ENCODE measurements at places on chromosomes 11 and 22.
A peak's percentile ranks its signal among the peaks of the same experiment; 100 is the strongest.

DNA sequence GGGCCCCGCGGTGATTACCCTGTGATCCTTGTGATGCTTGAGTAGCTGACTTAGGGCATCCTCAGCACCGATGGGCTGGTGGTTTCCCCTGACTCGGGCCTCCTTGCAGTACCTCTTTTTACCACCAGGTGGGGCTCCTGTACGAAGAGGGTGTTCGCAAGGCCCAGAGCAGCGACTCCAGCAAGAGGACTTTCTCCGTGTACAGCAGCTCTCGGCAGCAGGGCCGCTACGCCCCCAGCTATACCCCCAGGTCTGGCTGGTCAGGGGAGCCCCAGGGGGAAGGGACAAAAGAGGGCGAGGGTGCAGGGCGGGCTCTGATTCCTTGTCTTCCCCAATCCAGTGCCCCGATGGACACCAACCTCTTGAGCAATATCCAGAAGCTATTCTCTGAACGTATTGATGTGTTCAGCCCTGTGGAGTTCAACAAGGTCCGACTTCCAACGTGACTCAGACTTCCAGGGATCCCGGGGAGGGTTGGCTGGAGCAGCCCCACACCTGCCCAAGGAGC, 1.3 kb upstream of the TM7SF2 start:
- peak; percentile 92 for DNase-seq

- DNase-seq: no peak
These were observed 22.6 kb downstream of the TPBGL start for GRCh38 chr11:75262961-75263852.

- DNase-seq: peak; percentile 72
These were observed at the start of gene PHETA2 for GRCh38 chr22:42074132-42074811. TSS of gene PHETA2 (plus strand) at chr22:42074248. CDS start at chr22:42077294, 3,046 bp downstream.

DNA sequence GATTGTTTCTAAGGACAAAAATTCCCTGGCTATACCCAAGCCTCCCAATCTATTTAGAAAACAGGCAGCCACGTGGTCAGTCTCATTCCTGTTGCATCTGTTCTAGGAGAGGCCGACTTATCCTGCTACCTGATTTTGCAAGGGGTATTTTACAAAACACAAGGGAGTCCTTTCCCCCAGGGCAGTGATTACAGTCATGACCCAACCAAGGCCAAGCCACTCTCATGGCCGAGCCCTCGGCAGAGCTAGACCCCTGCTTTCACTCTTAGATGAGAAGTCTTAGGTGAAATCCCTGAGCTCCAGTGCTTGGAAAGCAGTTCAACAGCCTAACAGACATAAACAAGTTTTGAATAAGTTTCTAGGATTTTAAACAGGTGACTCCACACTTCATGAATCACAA, 89.0 kb upstream of the PITPNB start:
- no peak for DNase-seq

DNA sequence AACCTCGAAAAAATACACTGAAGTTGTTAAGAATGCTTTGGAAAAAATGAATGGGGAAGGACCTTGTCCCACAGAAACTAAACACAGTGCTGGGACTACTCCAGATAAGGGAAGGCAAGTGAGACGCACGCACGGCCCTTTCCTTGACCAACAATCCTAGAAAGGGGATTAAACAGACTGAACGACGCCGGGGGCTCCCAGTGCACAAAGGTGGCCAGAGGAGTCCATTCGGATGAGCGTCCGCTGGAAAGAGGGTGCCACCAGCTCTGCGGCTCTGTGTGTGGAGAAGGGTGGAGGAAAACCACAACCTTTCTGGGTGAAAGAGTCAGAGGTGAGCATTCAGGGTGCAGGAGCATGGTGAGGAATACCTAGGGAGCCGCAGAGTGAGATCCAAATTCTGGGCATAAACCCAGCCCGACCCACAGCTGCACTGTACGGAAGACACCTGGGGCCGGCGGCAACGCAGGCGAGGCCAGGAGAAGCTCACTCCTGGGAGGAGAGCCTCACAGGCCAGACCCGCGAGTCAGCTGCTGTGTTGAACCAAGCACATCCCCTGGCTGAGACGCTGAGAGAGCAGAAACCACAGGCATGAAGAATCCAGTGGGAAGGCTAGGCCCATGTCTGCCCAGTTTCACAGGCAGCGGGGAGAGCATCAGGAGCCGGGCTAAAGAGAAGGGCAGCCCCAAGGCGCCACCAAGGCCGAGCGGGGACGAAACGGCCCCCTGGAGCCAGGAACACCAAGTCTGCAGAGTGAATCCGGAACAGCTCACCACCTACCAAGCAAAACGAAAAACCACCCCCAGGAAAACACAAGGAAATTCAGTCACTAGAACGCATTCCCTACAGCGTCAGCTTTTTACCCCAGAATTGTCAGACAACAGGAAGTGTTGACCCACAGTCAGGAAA, 177.1 kb downstream of the BRD1 start:
- no peak for DNase-seq

DNA sequence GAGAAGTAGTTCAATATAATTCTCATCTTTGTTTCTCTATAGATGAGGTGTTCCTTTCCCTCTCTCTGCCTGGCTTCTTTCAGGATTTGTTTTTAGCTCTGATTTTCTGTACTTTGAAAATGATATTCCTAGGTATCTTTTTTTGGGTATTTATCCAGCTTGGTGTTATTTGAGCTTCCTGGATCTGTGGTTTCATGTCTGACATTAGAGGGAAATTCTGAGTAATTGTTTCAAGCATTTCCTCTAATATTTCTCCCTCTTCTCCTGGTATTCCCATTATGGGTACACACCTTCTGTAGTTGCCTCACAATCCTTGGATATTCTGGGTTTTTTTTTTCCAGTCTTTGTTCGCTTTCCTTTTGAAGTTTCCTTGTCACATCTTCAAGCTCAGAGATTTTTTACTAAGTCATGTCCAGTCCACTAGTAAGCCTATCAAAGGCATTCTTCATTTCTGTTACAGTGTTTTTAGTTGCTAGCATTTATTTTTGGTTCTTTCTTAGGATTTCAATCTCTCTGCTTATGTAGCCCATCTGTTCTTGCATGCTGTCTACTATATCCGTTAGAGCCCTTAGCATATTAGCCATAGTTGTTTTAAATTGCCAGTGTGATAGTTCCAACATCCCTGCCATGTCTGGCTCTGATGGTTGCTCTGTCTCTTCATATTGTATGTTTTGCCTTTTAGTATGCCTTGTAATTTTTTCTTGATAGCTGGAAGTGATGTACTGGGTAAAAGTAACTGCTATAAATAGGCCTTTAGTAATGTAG, 5.8 kb downstream of the CCDC81 start:
- no peak for DNase-seq

- DNase-seq: no peak
These were observed 9.8 kb upstream of the TSSC4 start for GRCh38 chr11:2390725-2391151.

DNA sequence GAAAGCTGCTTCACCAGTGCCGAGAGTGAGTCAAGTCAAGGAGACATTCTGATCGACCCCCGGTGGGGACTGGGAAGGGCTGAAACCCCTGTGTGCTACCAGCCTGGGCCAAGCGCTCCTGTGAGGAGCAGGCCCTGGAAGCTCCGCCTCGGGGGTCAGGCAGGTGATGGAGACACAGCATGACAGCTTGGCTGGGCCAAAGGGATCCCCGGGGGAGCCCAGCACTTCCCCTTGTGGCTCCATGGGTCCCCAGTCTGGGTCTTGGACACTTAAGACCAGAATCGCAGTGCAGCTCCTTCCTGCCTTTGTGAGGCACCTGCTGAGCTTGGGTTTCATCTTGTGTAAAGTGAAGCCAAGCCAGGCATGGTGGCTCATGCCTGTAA, 89.2 kb downstream of the MORC2 start:
- no peak for DNase-seq

DNA sequence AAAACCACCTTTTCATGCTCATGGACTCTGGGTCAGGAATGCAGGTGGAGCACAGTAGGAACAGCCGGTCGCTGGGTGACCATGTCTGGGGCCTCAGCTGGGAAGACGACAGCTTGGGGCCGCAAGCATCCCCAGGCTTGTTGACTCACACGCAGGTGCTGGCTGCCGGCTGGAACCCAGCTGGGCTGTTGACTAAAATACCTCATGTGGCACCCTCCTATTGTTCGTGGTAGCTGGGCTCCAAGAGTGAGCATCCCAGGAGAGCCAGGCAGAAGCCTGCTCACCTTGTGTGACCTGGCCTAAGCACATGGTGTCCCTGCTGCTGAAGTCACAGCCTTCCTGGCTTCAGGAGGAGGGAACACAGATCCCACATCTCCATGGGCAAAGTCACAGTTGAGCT, 9.4 kb downstream of the DPP3 start:
- no peak for DNase-seq

DNA sequence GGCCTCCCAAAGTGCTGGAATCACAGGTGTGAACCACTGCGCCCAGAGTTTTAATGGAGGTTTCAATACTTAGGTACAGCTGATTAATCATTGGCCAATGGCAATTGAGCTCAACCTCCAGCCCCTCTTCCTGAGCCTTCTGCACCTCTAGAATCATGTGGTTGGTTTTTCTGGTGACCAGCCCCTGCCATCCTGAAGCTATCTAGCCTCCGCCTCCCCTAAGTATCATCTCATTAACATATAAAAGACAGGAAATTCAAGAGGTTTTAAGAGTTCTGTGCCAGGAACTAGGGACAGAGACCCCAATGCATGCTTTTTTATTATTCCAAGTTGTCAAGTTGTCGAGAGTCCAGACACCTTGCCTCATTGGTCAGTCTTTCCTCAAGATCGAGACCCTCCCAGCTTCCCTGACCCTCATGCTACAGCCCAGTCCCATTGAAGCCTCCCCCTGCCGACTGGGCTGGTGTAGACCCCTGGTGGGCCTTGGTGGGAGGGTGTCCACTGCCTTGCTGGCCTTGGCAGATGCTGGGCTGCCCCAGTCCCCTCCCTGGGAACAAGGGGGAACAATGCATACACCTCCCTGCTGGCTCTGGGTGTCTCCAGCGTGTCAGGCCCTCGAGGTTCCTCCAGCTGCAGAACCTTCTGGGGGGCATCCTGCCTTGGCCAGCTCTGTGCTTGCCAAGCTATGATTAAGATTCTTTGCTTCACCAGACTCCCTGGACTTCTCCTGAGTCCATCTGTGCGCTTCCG, 148.0 kb downstream of the CTTN start:
- DNase-seq: no peak

DNA sequence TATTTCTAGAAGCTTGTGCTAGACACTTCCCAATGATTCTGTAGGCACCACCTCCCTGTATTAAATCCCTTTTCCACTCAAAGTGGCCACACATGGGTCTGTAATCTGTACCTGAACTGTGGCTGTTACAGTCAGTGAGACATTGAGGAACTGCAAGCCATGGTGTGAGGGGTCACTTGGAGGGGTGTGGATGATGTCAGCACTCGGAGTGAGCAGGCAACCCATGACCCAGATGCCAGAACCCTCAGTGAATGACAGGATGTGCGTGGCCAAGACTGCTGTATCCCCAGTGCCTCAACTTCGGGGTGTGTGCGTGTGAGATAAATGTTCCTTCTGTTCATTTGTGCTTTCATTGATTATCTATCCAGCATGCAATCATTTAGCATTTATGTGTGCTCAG, 14.7 kb upstream of the SHANK3 start:
- no peak for DNase-seq

DNA sequence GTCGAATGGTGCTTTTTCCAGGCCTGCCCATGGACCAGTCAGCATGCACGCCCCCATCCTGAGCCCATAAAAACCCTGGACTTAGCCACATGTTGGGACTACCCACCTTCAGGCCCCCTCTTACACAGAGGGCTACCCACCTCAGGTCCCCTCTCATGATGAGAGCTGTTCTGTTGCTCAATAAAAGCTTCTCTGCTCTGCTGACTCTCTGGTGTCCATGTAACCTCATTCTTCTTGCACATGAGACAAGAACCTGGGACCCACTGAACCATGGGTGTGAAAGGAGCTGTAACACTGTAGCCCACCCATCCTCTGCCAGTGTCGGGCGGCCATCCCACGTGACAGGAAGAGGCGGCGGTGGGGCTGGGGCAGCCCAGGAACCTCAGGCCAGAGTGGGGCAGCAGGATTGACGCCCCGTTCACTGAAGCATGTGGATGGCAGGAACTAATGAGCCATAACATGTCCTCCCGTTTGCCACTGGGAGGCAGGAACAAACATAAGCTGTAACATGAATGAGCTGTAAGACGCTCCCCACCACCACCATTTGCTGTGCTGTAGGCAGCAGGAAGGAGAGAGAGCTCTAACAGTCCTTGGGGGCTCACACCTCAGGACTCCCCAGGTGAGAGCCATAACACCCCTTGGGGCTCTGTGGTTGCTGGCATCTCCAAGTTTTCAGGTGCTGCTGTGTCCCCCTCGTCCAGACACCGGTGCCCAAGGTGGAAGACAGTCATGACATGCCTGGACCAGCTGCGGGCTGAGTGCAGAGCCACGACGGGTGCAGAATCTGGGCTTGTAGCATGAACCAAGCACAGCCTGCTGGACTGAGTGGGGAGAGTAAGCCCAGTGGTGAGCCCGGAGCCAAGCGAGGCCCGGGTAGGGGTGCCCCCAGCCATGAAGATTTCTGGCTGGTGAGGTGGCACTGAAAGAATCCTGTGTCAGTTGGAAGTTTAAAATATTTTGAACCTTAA, 69.4 kb downstream of the MCHR1 start:
- DNase-seq: no peak

DNA sequence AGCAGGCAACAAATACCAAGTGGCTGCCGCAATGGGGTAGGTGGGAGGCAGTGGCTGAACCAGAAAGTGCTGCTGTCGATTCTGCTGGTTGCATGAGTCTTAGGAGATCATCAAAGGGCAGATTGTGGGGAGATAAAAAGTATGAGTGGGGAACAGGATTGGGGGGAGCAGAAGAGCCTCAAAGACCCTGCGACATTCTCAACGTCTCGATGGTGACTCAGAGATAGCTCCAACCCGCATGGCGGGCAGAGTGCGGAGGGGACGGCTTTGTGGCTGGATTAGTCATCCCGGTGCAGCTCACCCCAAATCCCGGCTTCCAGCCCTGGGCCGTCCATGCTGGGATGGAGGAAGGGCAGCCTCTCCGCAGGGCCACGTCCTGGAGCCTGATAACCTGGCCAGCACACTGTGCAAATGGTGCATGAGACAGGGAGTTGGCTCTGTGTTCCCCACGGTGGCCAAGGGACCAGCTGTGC, 11.6 kb upstream of the RTN4R start:
- no peak for DNase-seq

DNA sequence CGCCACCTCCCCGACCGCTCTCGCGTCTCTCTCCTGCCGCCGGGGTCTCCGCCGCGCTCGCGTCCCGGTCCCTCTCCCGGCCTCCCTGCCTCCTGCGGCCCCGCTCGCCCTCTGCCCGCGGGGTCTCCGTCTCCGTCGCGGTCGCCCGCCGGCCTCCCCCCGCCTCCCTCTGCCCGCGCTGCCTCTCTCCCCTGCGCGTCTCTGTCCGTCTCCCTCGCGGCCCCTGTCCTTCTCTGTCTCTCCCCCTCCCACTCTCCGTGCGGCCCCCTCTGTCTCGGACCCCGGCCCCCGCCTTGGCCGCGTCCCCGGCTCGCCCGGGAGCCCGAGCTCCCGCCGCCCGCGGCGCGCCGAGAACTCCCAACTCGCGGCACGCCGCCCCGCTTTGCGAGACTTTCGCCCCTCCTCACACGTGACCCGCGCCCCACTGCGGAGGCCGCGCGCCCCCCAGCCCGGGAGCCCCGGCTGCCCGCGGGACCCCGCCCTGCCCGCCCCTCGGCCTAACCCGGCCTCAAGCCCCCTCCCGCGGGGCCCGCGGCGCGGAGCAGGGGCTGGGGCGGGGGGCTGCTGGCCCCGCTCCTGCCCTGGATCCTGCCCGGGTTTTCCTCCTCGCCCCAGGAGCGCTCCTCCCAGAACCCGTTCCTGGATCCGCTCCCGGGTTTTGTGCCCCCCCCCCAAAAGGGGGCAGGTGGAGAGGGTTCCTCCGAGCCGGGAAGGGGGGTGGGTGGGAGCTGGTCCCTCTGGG, 702 bp upstream of the KCNJ4 start:
- no peak for DNase-seq

All from CD4-positive, alpha-beta T cell treated with Interleukin-6 for 4 hours (primary cell).